Activated gamma-delta T cell treated with anti-CD3 and anti-CD28 coated beads, Interleukin-2, amount 50 U/mL, for 16 hours (primary cell): ENCODE measurements at places on chromosomes 3 and 15.

DNA sequence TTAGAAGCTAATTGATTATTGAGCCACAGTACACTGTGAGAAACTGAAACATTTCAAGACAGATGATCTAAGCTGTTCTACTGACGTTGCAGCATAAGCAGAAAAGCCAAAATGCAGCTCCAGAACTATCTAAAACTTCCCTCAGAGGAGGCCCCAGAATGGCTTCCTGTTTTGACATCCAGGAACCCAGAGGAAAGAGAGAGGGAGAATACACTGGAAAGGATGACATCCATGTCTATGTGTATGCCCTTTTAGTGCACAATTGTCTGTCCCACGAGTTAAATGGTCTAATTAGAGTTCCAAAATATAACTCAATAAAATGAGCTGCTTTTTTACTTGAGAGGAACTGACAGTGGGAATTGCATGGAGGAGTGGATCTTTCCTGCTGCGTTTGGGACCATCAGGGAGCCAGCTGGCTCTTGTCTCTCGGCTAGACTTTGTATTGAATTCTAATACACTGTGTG is 688.1 kb downstream of the ZNF385D start:
- no peak for DNase-seq

DNA sequence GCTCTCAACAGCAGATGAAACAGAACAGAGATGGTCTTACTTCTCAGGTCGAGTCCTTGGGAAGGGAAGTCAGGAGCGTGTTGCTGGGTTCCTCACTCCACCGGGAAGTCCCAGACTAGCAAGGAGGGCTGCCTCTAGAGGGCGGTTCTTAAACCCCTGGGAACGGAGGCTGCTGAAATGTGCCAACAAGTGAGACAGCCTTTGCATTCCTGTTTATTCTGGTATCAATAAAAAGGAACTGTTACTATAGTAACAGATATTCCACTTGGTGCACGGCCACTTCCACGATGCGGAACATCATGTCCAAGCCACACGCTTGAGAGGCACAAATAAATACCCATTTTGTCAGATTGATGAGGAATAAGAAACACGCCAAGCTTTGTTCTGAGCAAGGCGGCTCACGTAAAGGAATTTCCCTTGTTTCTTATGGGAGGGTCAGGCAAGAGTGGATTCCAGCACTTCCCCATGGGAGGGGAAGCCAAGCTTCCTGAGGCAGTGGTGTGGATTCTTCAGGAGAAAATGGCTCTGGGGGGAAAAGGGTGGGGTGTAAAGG is at the start of gene FAM107A:
FAM107A (minus strand) TSS at position 123 of the 553 bp plus-strand sequence. CDS start 7,531 bp downstream, outside the sequence.
- no peak for DNase-seq

- no peak for DNase-seq
Observed at GRCh38 chr3:43010638-43011037, 31.5 kb downstream of the GASK1A start.

GRCh38 chr3:197880491-197881269 is 69.3 kb upstream of the RPL35A start:
- no peak for DNase-seq
